ENCODE measurements at places on chromosomes 16 and 17. TPM values are rescaled to one million over a fixed set of nuclear protein-coding genes. Genes with fewer than 3 reads are reported as not detected.

BTBD17 gene
- total RNA-seq: not detected

NLE1 gene
- 39.1 TPM for total RNA-seq

GRCh38 chr17:78613416-78613815 lies 36.2 kb upstream of the DNAH17 start:
- no peak for DNase-seq
- no peaks in the 10 kb centered on the region for H3K36me3 ChIP-seq
- H3K27ac ChIP-seq: no peak overlapping the region
- no peak overlapping the region for H3K4me3 ChIP-seq

GRCh38 chr16:8859913-8860881 lies 8.6 kb downstream of the CARHSP1 start:
- peaks cover 31% of the 10 kb centered on the region for H3K36me3 ChIP-seq
- no peak overlapping the region for H3K27ac ChIP-seq
- peaks cover 6% of the 10 kb centered on the region for H3K4me1 ChIP-seq
- no peak overlapping the region for H3K4me3 ChIP-seq
- H3K27me3 ChIP-seq: no peaks in the 10 kb centered on the region
